ENCODE measurements at places on chromosomes 3 and 15.

DNA sequence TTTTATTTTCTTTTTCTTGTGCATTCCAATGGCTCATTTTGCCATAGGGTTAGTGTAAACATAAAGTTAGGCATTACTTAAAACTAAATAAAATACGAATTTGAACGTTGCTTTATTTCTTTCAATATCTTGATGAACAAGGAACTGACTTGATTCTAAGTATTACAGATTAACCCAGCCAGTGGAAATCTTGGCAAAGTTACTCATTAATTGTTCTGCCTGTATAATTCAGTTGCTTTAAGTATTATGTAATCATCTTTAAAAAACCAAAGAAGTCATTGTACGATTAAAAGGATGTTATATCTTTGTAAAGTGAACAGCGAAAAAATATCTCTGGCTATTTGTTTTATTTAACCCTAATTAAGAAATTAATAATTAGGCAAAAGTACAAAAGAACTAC, 737.9 kb upstream of the BCHE start:
- no peak for DNase-seq

GRCh38 chr3:41794748-41795589, 166.9 kb downstream of the ULK4 start:
- no peak for DNase-seq

DNA sequence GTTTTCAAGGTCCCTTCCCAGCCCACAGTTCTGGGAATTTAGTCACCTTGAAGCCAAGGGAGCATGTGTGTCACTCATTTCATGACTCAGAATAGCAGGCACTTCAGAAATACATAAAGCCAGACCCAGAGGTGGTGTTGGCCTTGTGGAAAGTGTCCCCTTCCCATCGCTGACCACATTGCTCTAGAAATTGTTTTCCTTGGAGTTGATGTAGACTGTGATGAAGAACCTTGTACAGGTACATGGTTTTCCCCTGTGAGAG, 158.8 kb downstream of the SLCO3A1 start:
- DNase-seq: no peak

DNA sequence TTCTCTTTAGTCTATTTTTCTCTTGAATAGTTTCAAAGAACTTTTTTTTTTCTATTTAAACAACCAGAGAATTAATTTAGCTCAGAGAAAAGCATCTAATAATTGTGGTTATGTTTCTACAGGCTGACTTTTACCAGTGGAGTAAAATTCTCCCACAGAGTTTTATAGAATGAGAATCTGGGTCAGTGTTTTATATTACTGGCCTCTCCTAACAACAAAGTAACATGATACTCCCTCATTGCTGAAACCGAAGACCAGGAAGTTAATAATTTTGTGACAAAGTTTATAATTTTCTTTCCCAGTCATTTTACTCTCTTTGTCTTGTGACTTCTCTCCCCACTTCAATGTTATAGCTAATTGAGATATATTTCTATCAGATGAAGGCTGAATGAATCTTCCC, 946.9 kb downstream of the EPHA3 start:
- no peak for DNase-seq

GRCh38 chr3:143643905-143644304, 204.4 kb downstream of the SLC9A9 start:
- no peak for DNase-seq

DNA sequence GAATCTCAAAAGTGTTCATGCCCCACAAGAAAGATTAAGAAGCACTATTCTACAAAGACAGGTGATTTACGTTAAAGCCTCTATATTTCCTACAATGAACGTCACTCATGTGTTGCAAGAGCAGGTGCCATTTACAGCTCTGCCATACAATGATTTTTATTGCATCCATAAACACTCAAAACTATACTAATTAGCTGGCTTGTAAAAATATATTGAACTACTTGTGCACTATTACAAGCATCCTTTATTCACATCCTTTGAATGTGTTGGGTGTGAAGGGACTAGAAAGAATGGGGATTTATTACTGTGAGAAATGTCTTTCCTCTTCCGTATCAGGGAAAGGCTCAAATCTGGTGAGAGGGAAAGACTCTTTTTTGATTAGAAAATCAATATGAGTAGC, 50.7 kb upstream of the C3orf49 start:
- no peak for DNase-seq

DNA sequence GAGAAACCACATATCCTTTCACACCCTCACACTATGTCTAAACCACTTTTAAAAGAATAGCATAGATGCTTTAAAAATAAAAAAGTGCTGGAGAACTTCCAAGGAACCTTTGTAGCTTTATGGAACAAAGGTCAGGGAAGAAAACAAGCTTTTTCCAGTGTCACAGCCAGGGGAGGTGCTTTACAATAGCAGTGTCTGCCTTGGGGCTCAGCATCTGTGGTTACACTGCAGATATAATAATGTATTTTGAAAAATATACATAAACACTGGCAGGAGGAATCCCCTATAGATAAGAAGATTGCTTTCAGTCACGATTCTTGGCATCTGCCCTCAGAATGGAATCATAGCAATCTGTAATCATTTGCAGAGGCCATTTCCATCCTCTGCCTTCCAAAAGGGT, 362.4 kb upstream of the LRRC3B start:
- DNase-seq: no peak

- DNase-seq: no peak
These were observed 5.1 kb upstream of the LTF start for GRCh38 chr3:46469680-46470357.

- peak; percentile 98 for DNase-seq
These were observed 15.6 kb downstream of the CHST2 start for GRCh38 chr3:143135150-143135549.

DNA sequence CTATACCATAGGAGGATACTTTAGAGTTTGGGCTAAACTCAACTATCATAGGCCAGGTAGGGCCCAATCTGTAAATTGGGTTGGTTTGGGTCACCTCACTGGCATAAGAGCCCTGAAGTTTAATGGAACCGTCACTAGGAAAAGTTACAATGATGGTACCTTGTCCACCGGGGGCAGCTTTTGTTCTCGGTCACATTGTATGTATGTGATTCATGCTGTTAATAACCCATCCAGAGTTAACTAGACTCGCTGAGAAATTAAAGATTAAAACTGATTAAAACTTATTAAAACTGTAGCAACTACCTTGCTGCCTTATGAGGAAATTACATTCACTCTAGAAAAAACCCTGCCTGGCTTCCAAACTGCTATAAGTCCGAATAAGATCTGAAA, 145.0 kb upstream of the TMCO5A start:
- DNase-seq: no peak

DNA sequence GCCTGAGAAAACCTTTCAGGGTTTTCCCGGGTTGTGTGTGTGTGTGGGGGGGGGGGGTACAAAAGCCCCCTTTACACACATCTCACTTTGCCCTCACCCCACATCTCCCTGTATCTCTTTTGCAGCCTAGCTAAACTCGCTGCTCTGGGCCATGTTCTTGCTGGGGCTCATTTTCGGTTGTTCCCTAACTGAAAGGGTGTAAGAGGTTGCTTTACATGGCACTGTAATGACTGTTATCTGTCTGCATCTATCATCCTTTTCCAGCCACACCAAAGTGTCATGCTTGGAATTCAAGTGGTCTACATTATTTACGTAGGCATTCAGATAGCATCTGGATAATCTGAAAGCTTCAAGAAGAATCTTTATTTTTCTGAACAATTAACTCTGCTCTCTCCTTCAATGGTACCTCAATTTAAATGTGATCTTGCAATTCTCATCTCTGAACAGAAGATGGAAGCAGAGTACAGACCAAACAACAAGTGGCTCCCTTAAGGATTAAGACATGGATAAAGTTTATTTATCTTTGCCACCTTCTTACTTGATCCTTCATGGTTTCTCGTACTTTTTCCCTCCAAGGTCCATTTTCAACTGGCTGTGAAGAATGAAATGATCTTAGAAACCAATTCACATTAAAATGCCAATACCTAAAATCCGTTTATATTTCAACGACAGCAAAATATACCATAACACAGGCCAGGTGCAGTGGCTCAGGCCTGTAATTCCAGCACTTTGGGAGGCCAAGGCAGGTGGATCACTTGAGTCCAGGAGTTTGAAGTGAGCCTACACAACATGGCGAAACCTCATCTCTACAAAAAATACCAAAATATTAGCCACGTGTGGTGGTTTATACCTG, 34.9 kb downstream of the DCLK3 start:
- DNase-seq: peak; percentile 54

- DNase-seq: no peak
These were observed 60.1 kb downstream of the SGO1 start for GRCh38 chr3:20125897-20126296.

GRCh38 chr15:90531147-90531546, 1.4 kb downstream of the CRTC3 start:
- no peak for DNase-seq

DNA sequence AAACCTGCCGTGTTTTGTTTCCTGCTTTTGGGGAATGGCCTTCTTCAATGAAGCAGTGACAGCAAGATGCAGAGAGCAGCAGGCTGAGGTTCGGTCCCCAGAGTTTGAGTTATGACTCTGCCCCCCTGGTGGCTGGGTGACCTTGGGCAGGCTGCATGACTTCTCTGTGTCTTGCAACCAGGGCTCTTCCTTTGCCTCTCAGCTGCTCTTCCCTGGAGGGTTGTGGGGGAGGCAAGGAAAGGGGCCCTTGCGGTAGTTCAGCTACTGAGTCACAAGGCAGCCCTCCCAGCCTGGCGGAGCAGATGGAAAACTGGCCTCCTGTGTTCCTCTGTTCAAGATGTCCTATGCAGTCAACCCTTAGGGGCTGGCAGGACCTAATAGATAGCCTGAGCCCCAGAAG, 17.1 kb downstream of the CTXND1 start:
- DNase-seq: peak; percentile 21
